GM10248 (cell line): ENCODE measurements at places on chromosomes 16 and 17.

DNA sequence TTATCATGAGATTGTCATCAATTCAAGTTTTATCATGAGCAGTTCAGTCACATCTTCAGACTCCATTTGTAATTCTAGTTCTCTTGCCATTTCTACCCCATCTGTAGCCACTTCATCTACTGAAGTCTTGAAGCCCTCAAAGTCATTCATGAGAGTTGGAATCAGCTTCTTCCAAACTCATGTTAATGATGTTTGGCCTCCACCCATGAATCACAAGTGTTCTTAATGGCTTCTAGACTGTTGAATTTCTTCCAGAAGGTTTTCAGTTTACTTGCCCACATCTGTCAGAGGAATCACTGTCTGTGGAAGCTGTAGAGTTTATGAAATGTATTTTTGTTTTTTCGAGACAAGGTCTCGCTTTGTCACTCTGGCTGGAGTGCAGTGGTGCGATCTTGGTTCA lies 16.0 kb downstream of the NSRP1 start:
- no peak for DNase-seq

- DNase-seq = no peak
Observed at GRCh38 chr17:32156656-32157055, 14.4 kb downstream of the RHOT1 start.

GRCh38 chr16:2358811-2359210 lies 18.3 kb upstream of the ABCA3 start:
- DNase-seq = no peak

GRCh38 chr16:88842806-88843205 lies 13.9 kb downstream of the GALNS start:
- no peak for DNase-seq

- no peak for DNase-seq
Observed at GRCh38 chr16:82612263-82612662, 14.5 kb upstream of the CDH13 start.

GRCh38 chr17:36014946-36015345 lies 2.8 kb downstream of the CCL23 start:
- DNase-seq = no peak

GRCh38 chr17:16434662-16435061 lies 19.3 kb downstream of the TRPV2 start:
- no peak for DNase-seq

GRCh38 chr16:33059206-33059605 lies 134.8 kb upstream of the TP53TG3C start:
- no peak for DNase-seq

- DNase-seq = no peak
Observed at GRCh38 chr16:68345958-68346635, 35.3 kb downstream of the PRMT7 start.

- no peak for DNase-seq
Observed at GRCh38 chr16:9996221-9996620, 186.0 kb downstream of the GRIN2A start.

- DNase-seq = no peak
Observed at GRCh38 chr17:65190467-65191097, 53.4 kb downstream of the RGS9 start.

DNA sequence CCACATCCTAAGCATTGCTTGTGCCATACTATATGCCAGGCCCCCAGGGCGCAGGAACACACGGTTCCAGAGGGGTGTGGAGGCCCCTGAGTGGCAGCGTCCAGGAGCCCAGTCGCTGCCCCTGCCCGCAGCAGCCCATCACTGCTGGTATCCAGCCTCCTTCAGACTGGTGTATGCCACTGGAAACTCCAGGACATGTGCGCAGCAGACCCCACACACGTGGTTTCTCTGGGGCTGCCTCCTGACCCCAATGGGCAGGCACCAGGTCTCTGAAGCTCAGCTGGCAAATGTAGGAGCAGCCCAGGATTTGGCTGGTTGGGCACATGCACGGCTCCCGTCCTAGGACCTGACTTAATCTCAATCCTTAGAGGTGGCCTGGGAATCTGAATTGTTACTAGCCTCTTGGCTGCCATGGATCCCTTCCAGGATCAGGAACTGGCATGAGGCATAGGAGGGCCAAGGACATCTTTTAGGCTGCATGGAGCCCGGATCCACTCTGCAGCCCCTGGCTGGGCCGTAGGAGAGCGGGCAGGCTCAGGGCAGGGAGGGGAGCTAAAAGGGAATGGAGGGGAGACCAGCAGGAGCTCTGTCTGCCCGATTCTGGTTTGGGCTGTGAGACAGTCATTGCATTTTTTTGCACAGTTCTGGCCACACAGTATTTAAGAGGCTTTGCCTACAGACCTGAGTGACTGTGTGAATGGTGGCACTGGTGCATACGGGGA lies 62.3 kb downstream of the RAI1 start:
- no peak for DNase-seq

- no peak for DNase-seq
Observed at GRCh38 chr17:82299452-82299851, 18.0 kb downstream of the CD7 start.
